ENCODE measurements at places on chromosomes 12 and 14. TPM values are rescaled to one million over a fixed set of nuclear protein-coding genes. Genes with fewer than 3 reads are reported as not detected.

Gene SERPINA10
- not detected for total RNA-seq

Gene GUCY2C
- 0.39 TPM for total RNA-seq

Gene AICDA
- total RNA-seq: not detected

Gene PTPRQ
- 1.4 TPM for total RNA-seq

Gene BMP4
- 3.5 TPM for total RNA-seq

All from testis (tissue), 5 donors.